ENCODE measurements at places on chromosomes 16 and 17.

DNA sequence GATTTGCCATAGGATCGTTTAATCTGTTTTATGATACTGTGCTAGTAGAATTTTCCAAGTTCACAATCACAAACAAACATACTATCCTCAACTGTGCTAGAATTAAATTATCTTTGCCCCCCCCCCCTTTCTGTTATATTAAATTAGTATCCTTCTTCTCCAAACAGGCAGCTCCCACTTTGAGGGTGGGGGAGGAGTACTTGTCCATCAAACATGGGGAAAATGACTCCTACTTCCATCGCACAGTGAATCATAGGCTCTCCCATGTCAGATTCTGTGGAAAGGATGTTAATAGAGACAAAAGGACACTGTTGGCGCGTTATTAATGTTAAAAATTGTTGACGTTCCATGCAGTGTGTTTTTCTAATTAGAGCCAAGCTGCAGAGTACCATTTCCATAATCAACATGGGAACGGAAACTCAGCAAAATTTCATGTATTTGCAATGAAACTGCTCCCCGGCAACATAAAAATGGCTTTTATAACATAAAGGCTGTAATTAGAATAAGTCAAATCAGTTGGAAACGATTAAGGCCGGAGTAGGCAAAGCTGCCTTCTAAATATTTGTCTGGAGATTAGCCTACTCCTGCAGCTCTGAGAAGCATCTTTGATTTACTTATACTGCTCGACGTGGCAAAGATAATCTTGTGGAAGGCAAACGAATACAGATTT lies 104.6 kb downstream of the RBFOX1 start:
- no peak for DNase-seq

- no peak for DNase-seq
Measured at GRCh38 chr17:35684055-35684802, 47.2 kb upstream of the RASL10B start.

DNA sequence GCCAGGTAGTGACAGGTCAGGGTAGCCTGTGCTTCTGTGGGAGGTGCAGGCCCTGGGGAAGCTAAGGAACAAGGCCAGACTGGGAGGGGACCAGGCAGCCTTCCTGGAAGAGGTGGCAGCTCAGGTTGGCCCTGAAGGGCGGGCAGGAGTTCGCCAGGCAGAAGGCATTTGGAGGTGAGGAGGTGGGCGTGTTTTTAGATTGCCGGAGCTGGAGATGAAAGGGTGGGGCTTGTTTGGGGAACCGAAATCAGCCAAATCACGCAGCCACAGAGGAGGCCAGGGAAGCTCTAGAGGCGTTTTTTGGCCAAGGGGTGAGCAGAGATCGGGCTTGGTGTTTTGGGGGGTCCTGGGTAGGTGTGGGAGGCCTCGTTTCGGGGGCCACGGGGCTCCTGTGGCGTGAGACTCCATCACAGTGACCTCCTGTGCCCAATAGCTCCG lies 7.6 kb downstream of the ADCY7 start:
- no peak for DNase-seq

DNA sequence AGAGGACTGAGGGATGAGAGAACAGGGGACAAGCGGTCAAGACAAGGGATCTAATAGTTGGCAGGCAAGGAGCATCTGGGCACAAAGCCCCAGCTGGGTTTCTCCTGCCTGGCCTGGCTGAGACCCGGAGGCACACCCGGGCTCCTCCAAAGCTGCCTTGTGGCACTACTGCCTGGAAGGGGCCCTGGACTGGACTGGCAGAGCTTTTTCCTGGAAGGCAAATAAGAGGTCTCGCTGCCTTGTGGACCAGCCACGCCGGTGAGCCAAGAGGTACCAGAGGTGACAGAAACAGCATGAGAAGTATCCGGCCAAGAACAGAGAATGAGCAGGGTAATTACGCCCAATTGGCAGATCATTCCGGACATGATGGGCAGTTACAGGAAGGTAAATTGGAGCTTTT lies 64.6 kb downstream of the GTF3C1 start:
- no peak for DNase-seq

DNA sequence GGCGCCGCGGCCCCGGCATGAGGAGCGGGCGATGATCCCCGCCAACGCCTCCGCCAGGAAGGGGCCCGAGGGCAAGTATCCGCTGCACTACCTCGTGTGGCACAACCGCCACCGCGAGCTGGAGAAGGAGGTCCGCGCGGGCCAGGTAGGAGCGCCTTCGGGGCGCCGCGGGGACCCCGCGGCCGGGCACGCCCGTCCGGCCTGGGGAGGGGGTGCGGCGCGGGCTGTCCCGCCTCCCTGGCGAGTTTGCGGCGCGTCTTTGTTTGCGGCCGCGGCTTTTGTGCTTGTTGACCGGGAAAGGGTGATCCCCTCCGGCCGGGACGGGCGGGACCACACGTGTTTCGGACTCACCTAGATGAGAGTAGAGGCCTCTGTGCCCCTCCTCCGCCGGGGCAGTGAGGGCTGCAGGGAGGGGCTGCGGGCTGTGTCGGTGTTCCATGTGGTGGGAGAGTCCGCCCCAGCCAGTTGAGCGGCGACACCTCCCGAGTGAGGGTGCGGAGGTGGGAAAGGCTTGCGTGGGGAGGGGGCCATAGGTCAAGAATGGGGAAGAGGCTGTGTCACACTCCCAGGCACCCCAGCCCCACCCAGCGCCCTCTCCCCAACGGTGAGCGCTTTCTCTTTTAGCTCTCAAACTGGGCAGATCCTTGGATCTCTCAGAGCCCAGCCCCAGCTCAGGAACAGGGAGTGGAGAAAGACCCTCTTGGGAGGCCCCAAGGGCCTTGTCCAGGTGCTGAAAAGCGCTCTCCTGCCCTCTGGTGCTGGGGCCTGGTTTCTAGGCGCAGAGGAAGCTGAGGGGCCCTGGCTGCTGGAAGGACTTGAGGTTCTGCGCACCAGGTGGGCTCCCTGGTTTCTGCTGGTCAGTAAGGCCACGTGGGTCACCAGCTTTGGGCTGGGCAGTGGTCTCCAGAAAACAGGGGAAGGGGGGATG lies 923 bp downstream of the ANKRD13B start:
- no peak for DNase-seq

All from NCI-H1417 treated with DMSO at 0.1 percent for 48 hours (cell line).